ENCODE measurements at places on chromosomes 6 and 20.

DNA sequence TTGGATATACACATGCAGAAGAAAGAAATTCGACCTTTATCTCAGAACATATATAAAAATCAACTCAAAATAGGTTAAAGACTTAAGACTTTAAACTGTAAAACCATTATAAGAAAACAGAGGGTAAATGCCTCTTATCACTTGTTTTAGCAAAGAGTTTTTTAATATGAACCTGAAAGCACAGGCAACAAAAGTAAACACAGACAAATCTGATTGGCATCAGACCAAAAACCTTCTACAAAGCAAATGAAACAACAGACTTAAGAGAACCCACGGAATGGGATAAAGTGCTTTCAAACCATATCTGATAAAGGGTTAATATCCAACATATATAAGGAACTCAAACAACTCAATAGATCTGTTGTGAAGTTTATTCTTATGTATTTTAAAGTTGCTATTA is 309.9 kb upstream of the OPRM1 start:
- DNase-seq: no peak

- no peak for DNase-seq
Measured at GRCh38 chr6:45590226-45590625, 212.5 kb upstream of the SUPT3H start.

- no peak for DNase-seq
Measured at GRCh38 chr20:5033566-5033965, 32.3 kb upstream of the SLC23A2 start.

- DNase-seq: no peak
Measured at GRCh38 chr6:165401092-165401491, 91.7 kb upstream of the C6orf118 start.
